ENCODE measurements at places on chromosomes 1 and 21.

DNA sequence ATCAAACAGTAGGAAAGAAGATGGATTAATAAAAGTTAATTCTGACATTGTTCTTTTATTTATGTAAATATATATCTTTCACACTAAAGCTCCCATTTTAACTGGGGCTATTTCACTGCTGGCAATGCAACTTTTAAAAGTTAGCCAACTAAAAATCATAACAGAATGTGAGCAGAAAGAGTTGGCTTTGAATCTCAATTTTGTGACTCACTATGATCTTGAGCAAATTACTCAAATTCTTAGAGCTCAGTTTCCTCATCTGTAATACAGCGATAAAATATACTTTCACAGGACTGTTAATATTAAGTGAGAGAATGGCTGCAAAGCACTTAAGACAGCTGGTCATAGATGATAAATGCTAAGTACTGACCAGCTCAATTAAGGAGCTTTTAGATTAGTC lies 10.8 kb downstream of the EFCAB14 start:
- DNase-seq: no peak

- DNase-seq: no peak
Measured at GRCh38 chr1:246037832-246038231, 469.2 kb downstream of the SMYD3 start.

DNA sequence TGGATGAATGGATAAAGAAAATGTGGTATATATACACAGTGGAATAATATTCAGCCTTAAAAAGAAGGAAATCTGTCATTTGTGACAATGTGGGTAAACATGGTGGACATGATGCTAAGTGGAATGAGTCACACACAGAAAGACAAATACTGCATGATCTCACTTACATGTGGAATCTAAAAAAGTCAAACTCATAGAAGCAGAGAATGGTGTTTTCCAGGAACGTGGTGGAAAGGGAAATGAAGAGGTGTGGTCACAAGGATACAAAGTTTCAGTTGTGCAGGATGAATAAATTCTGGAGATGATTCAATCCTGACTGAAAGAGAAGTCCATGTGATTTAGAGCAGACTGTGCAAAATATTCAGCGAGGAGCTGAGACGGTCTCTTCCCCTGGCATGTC lies 56.6 kb downstream of the RYR2 start:
- DNase-seq: no peak

- no peak for DNase-seq
Measured at GRCh38 chr1:206025283-206025820, 1.7 kb upstream of the CTSE start.

DNA sequence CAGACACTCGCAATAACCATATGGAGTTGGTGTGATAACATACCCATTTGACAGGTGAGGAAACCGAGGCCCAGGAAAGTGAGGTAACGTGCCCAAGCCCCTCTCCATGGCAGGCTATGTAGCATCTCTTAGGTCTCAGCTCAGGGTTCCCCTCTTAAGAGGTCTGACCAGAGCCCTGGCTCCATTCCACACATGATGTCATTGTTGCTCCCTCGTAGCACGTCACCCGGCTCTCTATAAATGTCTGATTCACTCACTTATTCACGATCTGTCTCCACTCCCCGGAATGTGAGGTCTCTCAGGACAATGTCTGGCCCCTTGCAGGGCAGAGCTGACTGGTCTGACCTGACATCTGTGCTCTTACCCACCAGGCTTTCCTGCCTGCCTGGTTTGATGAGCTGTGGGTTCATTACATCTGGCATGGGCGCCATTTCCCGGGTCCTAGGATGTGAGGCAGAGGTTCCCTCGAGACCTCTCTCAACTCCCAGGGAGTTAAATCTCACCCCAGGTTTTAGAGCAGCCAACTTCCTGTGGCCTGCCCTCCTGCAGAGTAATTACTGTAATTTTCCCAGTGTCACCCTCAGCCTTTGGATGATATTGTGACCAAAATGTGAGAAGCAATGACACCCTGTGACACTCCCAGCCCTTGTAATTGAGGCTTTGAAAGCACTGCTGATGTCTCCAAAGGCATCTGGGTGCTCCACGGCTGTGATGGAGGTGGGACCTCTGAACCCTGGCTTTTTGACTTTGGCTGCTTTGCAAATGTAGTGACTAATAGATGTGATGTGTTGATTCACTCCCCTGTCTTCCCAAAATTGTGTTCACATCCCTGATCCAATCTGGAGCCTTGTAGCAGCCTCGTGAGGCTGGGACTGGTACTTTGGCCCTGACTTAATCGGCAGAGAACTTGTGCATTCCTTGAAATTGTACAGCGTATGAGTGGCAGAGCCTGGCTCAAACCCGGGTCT lies 10.6 kb downstream of the ACTL8 start:
- no peak for DNase-seq

DNA sequence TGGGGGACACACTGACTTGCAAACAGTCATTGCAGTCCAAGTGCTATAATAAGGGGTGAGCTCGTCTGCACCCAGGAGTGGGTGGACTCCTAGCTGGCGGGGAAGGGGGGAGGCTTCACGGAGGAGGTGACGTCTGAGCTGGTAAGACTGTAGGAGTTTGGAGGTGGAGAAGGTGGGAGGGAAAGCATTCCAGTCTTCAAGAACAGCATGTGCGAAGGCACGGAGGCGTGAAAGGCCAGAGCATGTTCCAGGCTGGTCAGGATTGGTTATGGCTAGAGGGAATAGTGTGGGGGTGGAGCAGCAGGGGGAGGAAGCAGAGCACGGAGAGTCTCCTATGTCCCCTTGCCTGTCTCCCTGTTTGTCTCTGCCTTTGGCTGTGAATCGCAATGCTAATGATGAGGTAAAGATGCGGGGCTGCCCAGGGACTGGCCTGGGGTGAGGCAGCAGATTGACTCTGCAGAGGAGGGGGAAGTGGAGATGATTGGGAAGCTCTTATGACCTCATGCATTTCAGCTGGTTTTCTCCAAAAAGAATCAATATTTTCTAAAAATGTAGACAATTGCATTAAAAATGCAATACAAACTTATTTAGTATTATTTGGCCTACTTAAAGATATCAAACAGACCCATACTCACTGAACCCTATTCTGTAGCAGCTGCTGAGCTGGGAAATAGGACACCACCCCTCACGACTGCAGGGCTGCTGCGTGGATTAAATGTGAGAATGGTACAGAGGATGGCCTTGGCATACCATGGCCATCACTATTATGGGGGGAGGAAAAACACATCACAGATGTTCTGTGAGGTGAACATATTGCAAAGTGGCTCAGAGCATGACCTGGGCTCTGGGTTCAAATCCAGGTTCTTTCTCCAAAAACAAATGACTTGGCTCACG lies 2.6 kb upstream of the ZNF436 start:
- no peak for DNase-seq

GRCh38 chr1:54499360-54500106 lies 48.5 kb upstream of the ACOT11 start:
- DNase-seq: no peak
